ENCODE measurements at places on chromosomes 1 and 21.
A peak's percentile ranks its signal among the peaks of the same experiment; 100 is the strongest.

GRCh38 chr1:116628448-116628847 is 39.1 kb downstream of the IGSF3 start:
- no peak for DNase-seq

- DNase-seq: no peak
Measured at GRCh38 chr1:59055908-59056719, 240.8 kb upstream of the FGGY start.

- no peak for DNase-seq
Measured at GRCh38 chr1:32393136-32393535, 1.1 kb downstream of the BSDC1 start.

GRCh38 chr1:67327864-67328466 is 20.3 kb downstream of the IL12RB2 start:
- no peak for DNase-seq

GRCh38 chr1:74847715-74848114 is 114.8 kb downstream of the TYW3 start:
- DNase-seq: no peak

- no peak for DNase-seq
Measured at GRCh38 chr1:31617916-31618746, 642 bp downstream of the HCRTR1 start.

- DNase-seq: no peak
Measured at GRCh38 chr1:203461717-203462116, 13.9 kb upstream of the PRELP start.

DNA sequence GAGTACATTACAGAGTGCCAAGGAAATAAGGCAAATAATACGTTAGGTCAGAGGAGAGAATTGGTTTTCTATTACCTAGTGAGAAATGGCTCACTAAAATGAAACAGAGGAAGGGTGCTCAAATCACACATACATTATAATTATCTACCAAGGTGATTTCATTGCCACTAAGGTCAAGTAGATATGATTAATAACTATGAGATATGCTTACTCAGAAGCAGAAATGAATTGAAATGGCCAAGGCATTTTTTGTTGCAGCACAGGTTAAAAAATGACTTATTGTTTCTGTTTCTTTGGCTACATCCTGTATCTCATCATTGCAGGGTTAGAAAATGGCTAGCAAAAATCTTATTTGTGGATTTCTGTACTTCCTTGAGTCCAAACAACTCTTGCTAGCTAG is 154.5 kb upstream of the GORAB start:
- DNase-seq: no peak

- no peak for DNase-seq
Measured at GRCh38 chr1:69228501-69228900, 339.2 kb upstream of the LRRC7 start.

DNA sequence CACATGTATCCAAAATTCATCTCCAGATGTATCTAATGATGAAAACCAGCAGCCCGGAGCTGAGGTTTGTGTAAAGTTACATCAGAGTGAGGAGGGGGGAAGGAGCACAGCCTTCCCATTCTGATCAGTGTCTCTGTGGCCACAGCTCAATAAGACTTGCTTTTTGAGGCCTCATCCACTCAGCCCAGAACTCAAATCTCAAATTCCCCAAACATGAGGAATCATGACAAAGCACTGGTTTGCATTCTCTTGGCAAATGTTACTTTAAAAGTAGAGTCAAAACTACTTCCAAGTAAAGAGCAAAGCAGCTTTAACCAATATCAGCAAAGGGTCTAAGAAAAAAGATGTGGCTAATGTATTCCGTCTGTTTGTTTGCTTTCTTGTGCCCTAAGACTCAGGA is 30.9 kb downstream of the CCN1 start:
- peak; percentile 26 for DNase-seq

- no peak for DNase-seq
Measured at GRCh38 chr1:18376661-18377060, 104.1 kb upstream of the KLHDC7A start.

Data from keratinocyte (primary cell).